Left hindlimb (tissue), 1 donor: ENCODE measurements at places on chromosomes 13 and 19.

DNA sequence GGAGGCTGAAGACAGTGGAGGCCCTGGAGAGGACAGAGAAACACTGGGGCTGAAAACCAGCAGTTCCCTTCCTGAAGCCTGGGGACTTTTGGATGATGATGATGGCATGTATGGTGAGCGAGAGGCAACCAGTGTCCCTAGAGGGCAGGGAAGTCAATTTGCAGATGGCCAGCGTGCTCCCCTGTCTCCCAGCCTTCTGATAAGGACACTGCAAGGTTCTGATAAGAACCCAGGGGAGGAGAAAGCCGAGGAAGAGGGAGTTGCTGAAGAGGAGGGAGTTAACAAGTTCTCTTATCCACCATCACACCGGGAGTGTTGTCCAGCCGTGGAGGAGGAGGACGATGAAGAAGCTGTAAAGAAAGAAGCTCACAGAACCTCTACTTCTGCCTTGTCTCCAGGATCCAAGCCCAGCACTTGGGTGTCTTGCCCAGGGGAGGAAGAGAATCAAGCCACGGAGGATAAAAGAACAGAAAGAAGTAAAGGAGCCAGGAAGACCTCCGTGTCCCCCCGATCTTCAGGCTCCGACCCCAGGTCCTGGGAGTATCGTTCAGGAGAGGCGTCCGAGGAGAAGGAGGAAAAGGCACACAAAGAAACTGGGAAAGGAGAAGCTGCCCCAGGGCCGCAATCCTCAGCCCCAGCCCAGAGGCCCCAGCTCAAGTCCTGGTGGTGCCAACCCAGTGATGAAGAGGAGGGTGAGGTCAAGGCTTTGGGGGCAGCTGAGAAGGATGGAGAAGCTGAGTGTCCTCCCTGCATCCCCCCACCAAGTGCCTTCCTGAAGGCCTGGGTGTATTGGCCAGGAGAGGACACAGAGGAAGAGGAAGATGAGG lies 1.5 kb downstream of the PPP1R15A start:
- peak; percentile 20 for DNase-seq

DNA sequence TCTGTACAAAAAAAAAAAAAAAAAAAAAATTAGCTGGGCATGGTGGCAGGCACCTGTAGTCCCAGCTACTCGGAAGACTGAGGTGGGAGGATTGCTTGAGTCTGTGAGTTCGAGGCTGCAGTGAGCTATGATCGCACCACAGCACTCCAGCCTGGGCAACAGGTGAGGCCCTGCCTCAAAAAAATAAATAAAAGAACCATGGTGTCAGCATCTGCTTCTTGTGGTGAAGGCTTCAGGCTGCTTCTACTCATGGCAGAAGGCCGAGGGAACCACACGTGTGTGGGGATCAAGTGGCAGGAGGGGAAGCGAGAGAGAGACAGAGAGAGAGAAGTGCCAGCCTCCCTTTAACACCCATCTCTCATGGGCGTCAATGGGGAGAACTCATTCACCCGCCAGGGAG lies 13.5 kb downstream of the BCL3 start:
- no peak for DNase-seq

DNA sequence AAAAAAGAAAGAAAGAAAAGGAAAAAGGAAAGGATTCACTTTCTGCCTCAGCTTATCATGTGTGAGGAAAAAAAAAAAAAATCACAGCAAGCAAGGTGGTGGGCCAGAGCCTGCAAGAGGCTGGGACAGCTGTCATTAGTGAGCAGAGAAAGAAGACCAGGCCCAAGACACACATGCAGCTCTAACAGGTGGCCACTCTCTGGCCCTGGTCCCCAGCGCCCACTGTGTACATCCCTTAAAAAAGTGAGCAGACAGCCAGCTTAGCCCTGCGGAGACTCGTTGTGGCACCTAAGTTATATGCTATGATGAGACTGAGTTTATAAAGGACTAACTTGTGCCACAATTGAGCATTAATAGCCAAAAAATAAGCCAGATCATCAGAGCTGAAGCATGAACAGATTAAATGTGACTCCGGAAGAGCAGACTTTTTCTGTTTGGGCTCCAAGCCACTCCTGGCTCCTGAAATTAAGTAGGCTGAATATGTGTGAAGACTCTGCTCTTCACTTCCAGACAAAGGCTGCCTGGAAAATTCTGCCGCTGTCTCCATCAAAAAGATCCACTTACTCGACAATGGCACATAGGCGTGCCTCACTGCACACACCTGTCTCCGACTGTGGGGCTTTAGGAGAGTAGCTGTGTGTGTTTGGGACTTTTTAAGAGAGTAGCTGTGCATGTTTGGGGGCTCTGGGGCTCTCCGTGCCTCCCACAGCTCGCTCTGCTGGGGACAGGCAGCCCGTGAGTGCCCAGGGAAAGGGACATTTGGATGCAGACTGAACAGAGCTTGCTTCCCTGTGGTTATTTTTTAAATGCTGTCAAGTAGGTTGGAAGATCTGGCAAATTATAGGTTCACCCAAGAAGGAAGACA lies 55.0 kb downstream of the LATS2 start:
- DNase-seq = no peak

DNA sequence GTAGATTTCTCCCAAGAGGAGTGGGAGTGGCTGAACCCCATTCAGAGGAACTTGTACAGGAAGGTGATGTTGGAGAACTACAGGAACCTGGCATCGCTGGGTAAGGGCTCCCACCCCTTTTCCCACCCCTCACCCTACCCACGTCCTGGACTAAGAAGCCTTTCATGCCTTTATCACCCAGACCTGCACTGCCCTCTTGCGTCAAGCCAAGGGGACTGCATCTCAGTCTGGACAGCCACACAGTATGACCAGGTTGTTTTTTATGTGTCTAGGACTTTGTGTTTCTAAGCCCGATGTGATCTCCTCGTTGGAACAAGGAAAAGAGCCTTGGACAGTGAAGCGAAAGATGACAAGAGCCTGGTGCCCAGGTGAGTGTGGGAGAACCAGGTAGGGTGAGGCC lies 8.8 kb downstream of the ZFP28 start:
- DNase-seq = no peak

- DNase-seq = no peak
Measured at GRCh38 chr19:14830702-14831101, 4.3 kb downstream of the OR7A5 start.

DNA sequence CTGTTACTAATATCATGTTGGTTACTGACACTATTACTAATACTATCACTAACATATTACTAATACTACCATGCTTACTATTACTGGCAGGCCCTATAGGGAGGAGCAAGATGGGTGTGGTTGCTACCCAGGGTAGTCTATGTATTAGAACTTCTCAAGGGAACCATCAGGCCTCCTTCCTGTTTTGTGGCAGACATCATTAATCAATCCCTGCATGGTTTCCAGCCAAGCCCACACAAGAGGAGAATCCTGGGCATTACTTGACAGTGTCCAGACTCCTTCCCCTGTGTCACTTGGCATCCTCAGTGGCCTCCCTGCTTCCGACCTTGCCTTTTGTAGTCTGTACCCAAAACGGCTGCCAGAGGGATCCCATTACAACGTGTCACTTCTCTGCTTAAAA lies 8.9 kb downstream of the HAS1 start:
- DNase-seq = no peak

GRCh38 chr19:30691819-30692166 lies 319.6 kb downstream of the ZNF536 start:
- DNase-seq = no peak

- no peak for DNase-seq
Measured at GRCh38 chr13:24493356-24493755, 19.2 kb downstream of the PARP4 start.

DNA sequence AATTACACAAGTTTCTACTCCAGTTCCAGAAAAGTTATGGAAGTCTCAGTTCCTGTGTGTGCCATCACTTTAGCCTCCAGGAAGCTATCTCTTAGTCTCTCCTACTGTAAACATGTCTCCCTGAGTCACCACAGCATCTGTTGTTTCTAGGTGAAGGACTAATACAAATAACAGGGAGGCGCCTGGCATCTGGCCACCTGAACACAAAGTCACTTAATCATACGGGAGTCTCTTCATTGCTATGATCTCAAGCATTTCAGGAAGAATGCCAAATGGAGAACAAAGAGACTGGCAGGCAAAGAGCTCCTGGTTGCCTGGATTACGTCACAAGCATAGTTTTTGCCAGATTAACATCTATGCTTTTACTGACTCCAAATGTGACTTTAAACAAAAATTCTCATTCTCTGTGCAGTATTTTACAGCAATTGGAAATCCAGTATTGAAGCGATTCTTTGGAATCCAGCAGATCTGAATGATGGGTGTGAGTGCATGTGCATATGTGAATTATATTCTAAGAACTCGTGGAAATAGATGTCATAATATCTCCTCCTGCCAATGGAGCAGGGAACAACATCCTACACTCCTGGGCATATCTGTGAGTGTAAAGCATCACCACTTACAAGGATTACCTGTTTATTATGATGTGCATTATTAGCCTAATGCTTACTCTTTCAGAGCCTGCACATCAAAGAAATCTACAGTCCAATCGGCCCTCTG lies 572.8 kb downstream of the PCDH9 start:
- peak; percentile 70 for DNase-seq

DNA sequence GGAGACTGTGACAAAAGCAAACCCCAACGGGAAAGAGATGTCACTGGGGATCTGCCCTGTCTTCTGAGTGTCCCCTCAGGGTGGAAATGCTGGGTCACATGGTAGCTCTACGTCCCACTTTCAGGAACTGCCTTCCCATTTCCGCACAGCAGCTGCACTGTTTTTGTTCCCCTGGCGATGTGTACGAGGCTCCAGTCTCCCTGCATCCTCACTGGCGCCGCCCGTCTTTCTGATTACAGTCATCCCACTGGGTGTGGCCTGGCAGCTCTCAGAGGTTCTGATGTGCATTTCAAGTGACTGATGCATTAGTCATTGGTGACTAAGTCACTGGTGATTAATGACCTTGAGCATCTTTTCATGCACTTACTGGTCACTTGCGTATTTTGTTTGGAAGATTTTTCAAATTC lies 21.2 kb downstream of the PCID2 start:
- no peak for DNase-seq

- DNase-seq = no peak
Measured at GRCh38 chr13:90246687-90247345, 1100.7 kb upstream of the MIR17HG start.

- no peak for DNase-seq
Measured at GRCh38 chr13:103960001-103960400, 893.8 kb upstream of the SLC10A2 start.

DNA sequence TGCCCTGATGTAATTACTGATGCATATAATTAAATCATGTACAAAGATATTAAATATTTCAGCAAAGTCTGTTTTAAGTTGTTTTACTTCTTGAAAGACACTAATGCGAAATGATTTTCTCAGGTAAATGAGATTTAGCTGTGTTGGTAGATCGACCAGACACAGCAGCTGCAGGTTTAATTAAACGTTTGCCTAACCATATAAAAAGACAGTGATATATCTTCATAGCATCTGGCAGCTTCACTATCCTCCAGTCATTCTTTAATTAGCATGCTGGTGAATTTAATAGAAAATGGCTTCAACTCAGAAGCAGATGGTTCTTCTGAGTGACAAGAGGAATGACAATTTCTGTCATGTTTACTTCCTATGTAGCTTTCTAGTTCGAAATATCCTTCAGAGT lies 69.3 kb downstream of the NHLRC3 start:
- no peak for DNase-seq

- peak; percentile 91 for DNase-seq
Measured at GRCh38 chr13:26698392-26699196, 62.0 kb downstream of the GPR12 start.

- DNase-seq = no peak
Measured at GRCh38 chr13:32501064-32501463, 37.5 kb downstream of the N4BP2L2 start.

DNA sequence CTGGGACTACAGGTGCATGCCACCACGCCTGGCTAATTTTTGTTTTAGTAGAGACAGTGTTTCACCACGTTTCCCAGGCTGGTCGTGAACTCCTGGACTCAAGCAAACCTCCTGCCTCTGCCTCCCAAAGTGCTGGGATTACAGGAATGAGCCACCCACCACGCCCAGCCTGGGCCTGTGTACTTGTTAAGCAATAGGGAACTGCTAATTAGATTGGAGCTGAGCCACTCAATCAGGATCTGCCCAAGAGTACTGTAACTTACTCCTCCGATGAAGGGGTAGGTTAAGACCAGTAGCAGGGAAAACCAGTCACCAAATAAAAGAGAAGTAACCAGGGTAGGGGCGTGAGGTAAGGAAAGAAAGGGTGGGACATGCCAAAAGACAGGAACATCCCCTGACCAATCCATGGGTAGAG lies 2.3 kb downstream of the DDX39A start:
- DNase-seq = no peak

DNA sequence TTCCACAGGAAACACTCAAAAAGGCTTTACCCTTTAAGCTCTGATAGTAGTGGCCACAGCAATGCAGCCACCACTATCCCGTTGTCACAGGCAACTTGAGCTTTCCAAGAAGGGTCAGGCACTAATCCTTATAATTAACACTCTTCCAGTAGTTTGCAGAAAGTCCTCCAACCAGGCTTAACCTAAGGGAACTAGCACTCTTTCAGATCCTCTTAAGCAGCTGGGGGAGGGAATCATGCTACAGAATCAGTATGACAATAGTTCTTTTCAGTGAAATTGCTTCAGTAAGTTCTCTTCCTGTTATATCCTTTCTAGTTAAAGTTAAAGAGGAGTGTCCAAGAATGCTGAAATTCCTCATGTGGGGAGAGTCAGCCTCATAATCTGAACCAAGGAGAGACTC lies 82.2 kb downstream of the TNFSF11 start:
- no peak for DNase-seq

DNA sequence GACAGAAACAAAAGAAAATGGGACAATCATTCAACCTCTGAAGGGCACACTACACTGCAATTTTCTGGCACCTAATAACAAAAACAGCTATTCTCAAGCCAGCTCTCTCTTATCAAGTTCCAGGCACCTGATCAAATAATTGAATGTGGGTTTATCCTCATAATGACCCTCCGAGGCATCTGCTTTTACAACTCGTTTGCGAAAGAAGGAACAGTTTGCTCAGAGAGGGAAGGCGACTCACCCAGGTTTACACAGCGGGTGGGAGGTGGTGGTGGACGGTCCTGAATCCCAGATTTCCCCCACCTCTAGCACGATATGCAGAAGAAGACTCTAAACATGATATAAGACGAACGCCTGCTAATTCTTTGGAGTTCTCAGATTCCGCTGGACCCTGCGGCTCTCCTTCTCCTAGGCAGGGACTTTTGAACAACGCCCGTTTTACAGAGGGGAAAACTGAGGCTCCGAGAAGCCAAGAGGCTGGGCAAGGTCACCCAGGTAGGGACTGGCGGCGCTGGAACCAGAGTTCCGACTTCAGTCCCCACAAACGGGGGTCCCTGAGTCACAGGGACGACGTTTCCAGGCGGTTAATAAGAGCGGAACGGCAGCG lies 641 bp downstream of the SGTA start:
- no peak for DNase-seq

GRCh38 chr13:110914081-110914330 lies 863 bp downstream of the ANKRD10 start:
- no peak for DNase-seq

GRCh38 chr19:49712397-49712859 lies 21.5 kb downstream of the CPT1C start:
- DNase-seq = no peak

DNA sequence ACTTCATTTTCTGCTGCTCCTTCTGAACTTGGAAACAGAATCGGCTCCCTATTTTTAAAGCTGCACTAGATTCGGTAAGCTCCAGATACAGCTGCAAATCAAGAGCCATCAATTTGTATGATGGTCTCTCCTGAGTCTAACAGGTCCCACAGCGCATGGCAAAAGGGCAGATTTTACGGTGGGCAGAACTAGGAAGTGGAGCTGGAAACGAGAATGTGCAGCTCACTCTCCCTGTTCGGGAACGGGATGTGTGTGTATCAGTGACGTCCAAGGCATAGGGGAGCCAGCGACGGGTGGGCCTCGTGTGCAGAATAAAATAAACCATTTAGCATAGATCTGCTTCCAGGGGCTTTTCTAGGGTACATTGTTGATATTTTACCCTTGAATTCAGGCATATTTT lies 74.2 kb downstream of the COL4A1 start:
- DNase-seq = peak; percentile 68
